ENCODE measurements at places on chromosomes 5 and 9. TPM values are rescaled to one million over a fixed set of nuclear protein-coding genes. Genes with fewer than 3 reads are reported as not detected.

- peaks cover 4% of the 10 kb centered on the region for H3K27me3 ChIP-seq
- no peak overlapping the region for H3K27ac ChIP-seq
- no peaks in the 10 kb centered on the region for H3K36me3 ChIP-seq
Measured at GRCh38 chr5:137395011-137395755, 103.9 kb downstream of the SPOCK1 start.

Gene PCDHGA1
- total RNA-seq: 0.80 TPM

DNA sequence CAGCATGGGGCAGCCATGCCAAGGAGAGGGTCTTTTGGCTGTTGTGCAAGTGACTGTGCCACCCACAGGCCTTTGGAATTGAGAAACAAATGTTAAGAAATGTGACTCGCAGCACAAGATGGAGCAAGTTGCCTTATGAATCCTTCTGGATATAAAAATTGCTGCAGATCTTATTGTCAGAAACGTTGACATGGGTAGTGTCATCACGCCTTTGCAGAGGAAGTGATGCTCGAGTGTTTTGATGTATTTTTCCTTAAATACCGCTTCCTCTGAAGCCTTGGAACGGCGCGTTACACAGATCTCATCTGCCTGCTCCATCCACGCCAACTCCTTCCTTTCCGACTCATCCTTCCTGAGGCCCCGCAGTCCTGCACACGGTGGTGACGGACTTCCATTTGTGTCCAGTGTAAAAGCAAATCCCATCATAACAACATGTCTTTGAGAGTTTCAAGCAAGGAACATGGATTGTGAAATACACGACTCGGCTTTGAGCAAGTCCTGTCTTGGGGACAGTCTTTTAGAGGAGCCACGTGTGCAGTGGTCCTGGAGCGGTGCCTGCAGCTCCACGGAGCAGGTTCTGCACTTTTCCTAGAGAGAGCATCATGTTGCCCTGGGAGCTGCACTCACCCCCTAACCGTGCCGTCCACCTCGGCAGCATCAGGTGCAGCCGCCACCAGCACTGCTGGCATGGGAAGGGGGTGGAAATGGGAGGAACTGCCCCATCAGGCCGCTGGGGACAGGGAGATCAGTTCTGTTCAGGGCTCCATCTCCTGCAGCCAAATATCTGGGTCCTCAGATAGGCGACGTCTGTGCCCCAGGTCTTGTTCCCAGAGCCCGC, 15.1 kb downstream of the ROPN1L start:
- H3K4me3 ChIP-seq: no peak overlapping the region
- no peak overlapping the region for H3K27ac ChIP-seq
- no peaks in the 10 kb centered on the region for H3K36me3 ChIP-seq
- DNase-seq: no peak

- no peaks in the 10 kb centered on the region for H3K4me1 ChIP-seq
- no peak for DNase-seq
Measured at GRCh38 chr9:115794921-115795475, 358.6 kb upstream of the PAPPA start.

DNA sequence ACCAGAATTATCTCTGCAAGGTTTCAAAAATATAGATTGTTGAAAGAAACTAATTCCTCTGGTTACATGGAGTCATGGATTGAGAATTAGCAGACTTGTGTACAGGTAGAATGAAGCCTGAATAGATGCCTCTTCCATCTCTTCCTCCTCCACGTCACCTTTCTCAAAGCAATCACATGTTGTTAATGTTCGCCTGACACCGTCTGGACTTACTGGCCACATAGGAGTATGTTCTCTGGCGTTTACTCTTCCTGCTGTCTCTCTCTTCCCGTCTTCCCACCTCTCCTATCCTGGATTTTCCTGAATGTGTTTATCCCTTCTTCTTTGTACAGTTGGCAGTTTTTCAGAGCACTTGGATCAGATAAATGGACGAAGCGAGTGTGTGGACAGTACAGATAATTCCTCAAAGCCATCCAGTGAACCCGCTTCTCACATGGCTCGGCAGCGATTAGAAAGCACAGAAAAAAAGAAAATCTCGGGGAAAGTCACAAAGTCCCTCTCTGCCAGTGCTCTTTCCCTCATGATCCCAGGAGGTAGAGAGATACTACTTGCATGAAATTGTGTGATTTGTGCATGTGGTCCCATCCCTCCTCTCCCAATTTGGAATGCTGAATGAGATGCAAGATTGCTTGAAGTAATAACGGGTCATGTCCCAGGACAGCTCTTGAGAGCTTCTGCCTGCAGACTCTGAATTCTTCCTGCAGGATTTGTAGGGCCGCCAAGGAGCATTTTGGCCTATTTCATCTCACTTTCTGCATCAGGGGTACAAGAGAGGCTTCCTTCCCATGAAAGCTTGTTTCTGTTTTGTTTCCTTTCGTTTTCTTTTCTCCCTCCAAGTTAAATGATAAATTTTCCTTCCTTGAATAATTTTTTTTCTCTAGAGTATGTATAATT, 47.3 kb downstream of the CD180 start:
- H3K27ac ChIP-seq: peak overlapping the region; percentile 71
- H3K4me3 ChIP-seq: peak overlapping the region; percentile 48
- no peaks in the 10 kb centered on the region for H3K27me3 ChIP-seq

Gene RNF183
- not detected for total RNA-seq

DNA sequence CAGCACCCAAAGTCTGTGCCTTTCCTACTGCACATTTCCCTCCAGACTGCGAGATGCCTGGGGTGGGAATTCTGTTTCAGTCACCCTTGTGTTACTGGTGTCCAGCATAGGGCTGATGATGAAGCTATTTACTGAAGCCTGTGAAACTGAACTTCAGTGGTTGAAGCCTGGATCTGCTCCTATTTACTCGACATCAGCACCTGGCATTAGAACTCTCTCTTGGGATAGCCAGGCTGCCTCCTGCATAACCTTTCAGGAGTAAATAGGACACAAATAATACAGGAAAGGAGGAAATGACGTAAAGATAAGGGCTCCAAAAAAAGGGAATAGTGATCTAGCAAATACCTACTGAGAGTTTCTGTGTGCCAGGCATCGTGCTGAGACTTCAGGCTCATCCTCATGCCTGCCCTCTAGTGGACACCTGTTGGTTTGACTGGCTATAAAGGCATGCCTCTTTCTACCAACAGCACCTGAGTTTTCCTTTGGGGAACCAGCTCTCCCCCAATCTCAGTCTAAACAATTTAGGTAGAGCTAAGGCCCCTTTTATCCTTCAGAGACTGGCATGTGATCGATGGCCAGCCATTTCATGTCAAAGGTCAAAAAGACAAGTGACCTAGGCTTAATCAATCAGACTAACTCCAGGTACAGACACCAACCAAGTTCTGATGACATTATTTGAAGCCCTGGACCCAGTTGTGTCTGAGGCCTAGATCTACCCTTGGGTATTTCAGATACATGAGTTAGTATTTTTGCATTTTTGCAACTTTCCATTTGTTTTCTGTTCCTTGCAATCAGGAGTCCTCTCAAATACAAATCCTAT, 192.1 kb upstream of the TRIM32 start:
- no peaks in the 10 kb centered on the region for H3K27me3 ChIP-seq
- H3K36me3 ChIP-seq: no peaks in the 10 kb centered on the region
- no peak overlapping the region for H3K27ac ChIP-seq

Data from breast epithelium (tissue), 4 donors.